ENCODE measurements at places on chromosomes 13 and 19. TPM values are rescaled to one million over a fixed set of nuclear protein-coding genes. Genes with fewer than 3 reads are reported as not detected.

The HSD17B14 gene
- total RNA-seq: 5.3 TPM

The LRRC4B gene
- total RNA-seq: 0.30 TPM

The CPB2 gene
- not detected for total RNA-seq

The ATP12A gene
- total RNA-seq: not detected

The CFAP97D2 gene
- not detected for total RNA-seq

The WDR87 gene
- total RNA-seq: not detected

The AP1M2 gene
- 2.5 TPM for total RNA-seq

The IGFL4 gene
- total RNA-seq: under 0.01 TPM

The SULT2B1 gene
- total RNA-seq: 0.12 TPM

The ALKBH6 gene
- 15.6 TPM for total RNA-seq

The PGLYRP2 gene
- total RNA-seq: not detected

The TLE6 gene
- total RNA-seq: 0.12 TPM

The FUT6 gene
- total RNA-seq: not detected

The METTL21C gene
- total RNA-seq: not detected

The AKAP11 gene
- total RNA-seq: 12.9 TPM

The RAP2A gene
- total RNA-seq: 88.6 TPM

The GGN gene
- under 0.01 TPM for total RNA-seq

The MAMSTR gene
- total RNA-seq: 0.12 TPM

The CASP14 gene
- not detected for total RNA-seq

The KLHL1 gene
- total RNA-seq: not detected

The OR7A5 gene
- not detected for total RNA-seq

The SLITRK6 gene
- 1.5 TPM for total RNA-seq

The ZSCAN18 gene
- 12.3 TPM for total RNA-seq

The IQCN gene
- 0.23 TPM for total RNA-seq

The STOML3 gene
- not detected for total RNA-seq

The ERCC2 gene
- 20.2 TPM for total RNA-seq

The AXL gene
- 136 TPM for total RNA-seq

The CACTIN gene
- 40.0 TPM for total RNA-seq

The COL4A1 gene
- total RNA-seq: 1,711 TPM

The CCNA1 gene
- 26.2 TPM for total RNA-seq

The ZNF729 gene
- not detected for total RNA-seq
